Lung (tissue), 17 donors: ENCODE measurements at places on chromosomes 4 and X. TPM values are rescaled to one million over a fixed set of nuclear protein-coding genes. Genes with fewer than 3 reads are reported as not detected.
A peak's percentile ranks its signal among the peaks of the same experiment; 100 is the strongest.

The MGAT4D gene
- total RNA-seq: 1.1 TPM

The ARHGAP24 gene
- 30.8 TPM for total RNA-seq

The PROM1 gene
- total RNA-seq: 49.5 TPM

The PITX2 gene
- not detected for total RNA-seq

The TCEAL6 gene
- not detected for total RNA-seq

The GABRE gene
- total RNA-seq: 18.1 TPM

The PCDH19 gene
- total RNA-seq: 0.37 TPM

- no peak for DNase-seq
- H3K36me3 ChIP-seq: no peaks in the 10 kb centered on the region
- H3K4me1 ChIP-seq: no peaks in the 10 kb centered on the region
- no peak overlapping the region for H3K4me3 ChIP-seq
- H3K27me3 ChIP-seq: no peaks in the 10 kb centered on the region
Observed at GRCh38 chr4:12595986-12596385, 888.2 kb downstream of the RAB28 start.

DNA sequence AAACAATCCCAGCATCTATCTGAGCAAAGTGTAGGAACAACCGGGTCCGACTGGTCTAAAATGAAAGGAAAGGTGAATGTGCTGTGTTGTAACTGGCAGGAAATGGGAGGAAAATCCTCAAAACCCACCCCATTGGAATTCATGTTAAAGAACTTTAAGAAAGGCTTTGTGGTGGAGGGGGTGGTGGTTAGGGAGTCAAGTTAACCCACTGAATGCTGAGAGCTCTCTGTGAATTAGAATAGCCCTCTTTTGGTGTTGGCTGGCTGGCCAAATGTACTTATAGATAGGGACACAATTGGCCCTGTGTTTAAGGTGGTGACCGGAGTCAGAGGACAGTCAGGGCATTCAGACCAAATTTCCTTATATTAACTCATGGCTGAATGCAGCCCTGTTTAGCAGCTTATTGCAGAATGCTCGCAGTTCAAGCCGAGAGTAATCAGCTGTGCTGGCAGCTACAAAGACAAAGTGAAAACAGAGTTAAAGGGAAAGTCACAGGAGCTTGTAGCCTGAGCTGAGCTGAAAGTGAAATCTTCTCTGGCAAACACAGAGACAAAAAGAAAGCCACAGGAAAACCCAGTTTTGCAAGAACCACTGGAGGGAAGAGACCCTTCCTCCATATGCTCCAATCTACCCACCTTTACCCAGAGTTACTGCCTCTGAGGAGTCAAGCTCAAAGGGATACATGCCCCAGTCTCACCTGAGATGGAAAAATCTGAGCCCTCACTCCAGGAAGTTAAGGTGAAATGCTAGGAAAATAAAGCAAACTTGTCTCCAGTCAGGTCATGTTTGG is 38.5 kb upstream of the UGT2B7 start:
- H3K36me3 ChIP-seq: no peaks in the 10 kb centered on the region
- H3K4me1 ChIP-seq: peaks cover 13% of the 10 kb centered on the region
- peak overlapping the region; percentile 63 for H3K27ac ChIP-seq
- H3K4me3 ChIP-seq: no peak overlapping the region
- H3K27me3 ChIP-seq: no peaks in the 10 kb centered on the region
- DNase-seq: peak; percentile 49

GRCh38 chr4:91198951-91199350 is 1071.8 kb downstream of the CCSER1 start:
- H3K27me3 ChIP-seq: no peaks in the 10 kb centered on the region
- H3K4me1 ChIP-seq: no peaks in the 10 kb centered on the region
- no peaks in the 10 kb centered on the region for H3K36me3 ChIP-seq
- no peak overlapping the region for H3K27ac ChIP-seq
- no peak overlapping the region for H3K4me3 ChIP-seq
- DNase-seq: no peak

- no peaks in the 10 kb centered on the region for H3K36me3 ChIP-seq
- H3K27me3 ChIP-seq: peaks cover 21% of the 10 kb centered on the region
- H3K27ac ChIP-seq: no peak overlapping the region
- DNase-seq: no peak
- H3K4me1 ChIP-seq: no peaks in the 10 kb centered on the region
Observed at GRCh38 chrX:130716781-130717413, 186.1 kb downstream of the ENOX2 start.

DNA sequence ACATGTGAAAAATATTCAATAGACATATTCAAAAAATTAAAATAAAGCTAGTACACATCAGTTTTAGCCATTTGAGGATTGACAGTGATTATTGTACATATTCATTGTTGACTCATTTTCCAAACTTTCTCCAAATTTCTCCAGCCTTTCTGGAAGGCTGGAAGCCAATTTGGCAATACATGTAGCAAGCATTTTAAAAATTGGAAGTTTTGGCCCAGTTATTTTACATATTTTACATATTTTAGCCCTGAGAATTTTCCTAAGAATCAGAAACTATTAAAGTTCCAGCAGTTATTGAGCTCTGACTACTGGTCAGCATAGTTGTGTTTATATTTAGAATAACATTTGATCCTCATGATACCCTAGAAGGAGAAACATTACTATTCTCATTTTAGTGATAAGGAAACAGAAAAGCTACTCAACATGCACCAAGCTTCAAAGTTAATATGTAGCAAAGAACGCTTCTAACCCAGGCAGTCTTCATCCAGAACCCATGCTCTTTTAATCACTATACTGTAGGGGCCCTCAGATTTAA is 3.2 kb downstream of the CABS1 start:
- H3K36me3 ChIP-seq: no peaks in the 10 kb centered on the region
- H3K27me3 ChIP-seq: no peaks in the 10 kb centered on the region
- no peaks in the 10 kb centered on the region for H3K4me1 ChIP-seq
- no peak for DNase-seq

DNA sequence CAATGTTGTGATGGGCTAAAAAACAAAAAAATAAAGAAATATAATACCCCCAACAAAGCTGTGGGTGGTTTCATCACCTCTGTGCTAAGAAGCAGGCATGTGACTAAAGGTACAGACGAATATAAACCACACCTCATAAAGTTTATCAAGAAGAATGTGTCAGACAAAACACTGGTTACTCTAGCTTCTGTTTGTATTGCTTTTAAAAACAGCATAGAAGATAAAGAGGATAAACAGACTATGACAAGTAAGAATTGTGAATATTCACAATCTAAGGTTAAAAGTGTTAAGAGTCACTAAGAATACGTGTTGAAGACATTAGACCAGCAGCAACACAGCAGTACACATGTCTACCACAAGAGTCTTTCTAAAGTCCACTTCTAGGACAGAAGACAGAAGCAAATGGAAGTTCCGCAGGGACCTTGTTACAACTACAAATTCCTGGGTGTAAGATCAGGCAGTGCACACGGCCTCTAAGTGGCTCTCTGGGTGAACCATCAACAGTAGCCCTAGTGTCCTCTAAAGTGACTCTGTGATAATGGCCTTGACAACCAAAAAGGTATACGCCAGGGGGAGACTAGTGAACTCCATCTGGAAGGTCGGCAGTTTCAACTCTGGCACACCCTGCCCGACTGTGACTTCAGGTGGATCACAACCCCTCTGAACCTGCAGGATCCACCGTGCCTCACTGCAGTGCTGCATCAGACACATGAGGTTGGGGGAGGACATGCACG is 8.3 kb upstream of the FGFBP2 start:
- H3K36me3 ChIP-seq: no peaks in the 10 kb centered on the region
- no peak for DNase-seq
- no peaks in the 10 kb centered on the region for H3K4me1 ChIP-seq
- no peak overlapping the region for H3K27ac ChIP-seq

DNA sequence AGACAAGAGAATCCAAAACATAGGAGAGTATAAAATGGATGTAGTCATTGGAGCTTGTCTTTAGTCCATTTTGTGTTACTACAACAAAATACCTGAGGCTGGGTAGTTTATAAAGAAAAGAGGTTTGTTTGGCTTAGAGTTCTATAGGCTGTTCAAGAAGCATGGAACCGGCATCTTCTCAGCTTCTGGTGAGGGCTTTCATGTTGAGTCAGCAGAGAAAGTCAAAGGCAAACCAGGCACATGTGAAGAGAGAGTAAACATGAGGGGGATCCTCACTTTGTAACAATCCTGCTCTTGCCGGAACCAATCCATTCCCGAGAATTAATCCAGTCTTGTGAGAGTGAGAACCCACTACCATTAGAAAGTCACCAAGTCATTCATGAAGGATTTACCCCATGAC is 8.1 kb upstream of the HCCS start:
- H3K4me1 ChIP-seq: peaks cover 4% of the 10 kb centered on the region
- H3K27me3 ChIP-seq: peaks cover 9% of the 10 kb centered on the region
- no peak overlapping the region for H3K27ac ChIP-seq
- DNase-seq: no peak
- H3K36me3 ChIP-seq: no peaks in the 10 kb centered on the region
- no peak overlapping the region for H3K4me3 ChIP-seq

GRCh38 chr4:139562067-139562684 is 6.2 kb upstream of the SETD7 start:
- DNase-seq: no peak
- H3K4me1 ChIP-seq: peaks cover 5% of the 10 kb centered on the region
- H3K27ac ChIP-seq: no peak overlapping the region
- peaks cover 3% of the 10 kb centered on the region for H3K27me3 ChIP-seq

DNA sequence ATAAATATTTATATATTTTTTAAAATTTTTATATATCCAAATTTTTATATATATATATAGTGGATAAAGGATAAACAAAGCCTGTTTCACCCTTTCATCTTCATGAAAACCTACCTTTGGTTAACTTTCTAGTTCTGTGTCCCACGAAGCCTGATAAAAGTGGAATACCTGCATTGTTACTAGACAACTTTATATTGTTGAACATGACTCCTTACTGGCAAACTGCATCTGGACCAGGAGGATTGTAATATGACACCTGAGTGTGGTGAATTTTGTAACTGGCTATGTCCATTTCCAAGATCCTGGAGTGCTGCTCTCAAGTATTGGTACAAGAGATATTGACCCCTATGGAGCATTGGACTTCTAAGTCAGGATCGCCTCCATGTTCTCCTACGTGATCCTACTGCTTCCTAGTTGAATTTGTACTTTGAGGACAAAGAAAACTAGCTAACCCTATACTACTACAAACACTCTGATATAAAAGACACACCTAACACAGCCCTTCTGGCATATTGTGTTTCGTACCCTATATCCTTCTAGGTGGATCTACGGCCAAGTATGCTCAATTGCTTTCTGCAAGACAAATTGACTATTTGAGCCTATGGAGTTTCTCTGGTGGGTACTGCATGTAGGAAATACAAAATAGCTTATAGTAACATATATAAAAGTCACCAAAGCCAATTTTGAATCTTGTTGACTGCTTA is 61.3 kb upstream of the PRRG1 start:
- DNase-seq: no peak
- H3K27me3 ChIP-seq: no peaks in the 10 kb centered on the region
- H3K27ac ChIP-seq: no peak overlapping the region
- H3K36me3 ChIP-seq: no peaks in the 10 kb centered on the region
- no peaks in the 10 kb centered on the region for H3K4me1 ChIP-seq

- no peaks in the 10 kb centered on the region for H3K36me3 ChIP-seq
- H3K4me1 ChIP-seq: no peaks in the 10 kb centered on the region
- H3K27me3 ChIP-seq: no peaks in the 10 kb centered on the region
- DNase-seq: no peak
- H3K4me3 ChIP-seq: no peak overlapping the region
Observed at GRCh38 chrX:4935401-4935800, 1222.0 kb upstream of the PRKX start.

DNA sequence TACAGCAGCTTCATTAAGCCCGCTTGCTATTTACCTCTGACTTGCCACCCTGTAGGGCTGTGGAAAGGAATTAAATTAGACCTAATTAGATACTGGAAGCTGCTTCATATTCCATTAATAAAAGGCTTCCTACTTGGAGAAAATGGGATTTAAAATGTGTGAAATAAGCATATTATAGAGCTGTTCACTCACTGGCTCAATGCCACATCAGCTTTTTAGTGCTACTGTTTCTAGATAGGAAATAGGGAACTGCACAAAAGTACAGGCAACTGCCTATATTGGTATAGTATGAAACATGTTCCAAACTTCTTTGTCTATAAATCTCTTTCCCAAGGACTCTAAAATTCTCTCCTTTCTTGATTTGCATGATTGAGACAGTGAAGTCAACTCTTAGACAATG is 407.9 kb upstream of the AADAT start:
- no peaks in the 10 kb centered on the region for H3K27me3 ChIP-seq
- no peak for DNase-seq
- no peak overlapping the region for H3K4me3 ChIP-seq
- no peaks in the 10 kb centered on the region for H3K4me1 ChIP-seq
- no peaks in the 10 kb centered on the region for H3K36me3 ChIP-seq

GRCh38 chr4:38210396-38211114 is 250.4 kb downstream of the PTTG2 start:
- H3K27me3 ChIP-seq: no peaks in the 10 kb centered on the region
- peaks cover 7% of the 10 kb centered on the region for H3K4me1 ChIP-seq

DNA sequence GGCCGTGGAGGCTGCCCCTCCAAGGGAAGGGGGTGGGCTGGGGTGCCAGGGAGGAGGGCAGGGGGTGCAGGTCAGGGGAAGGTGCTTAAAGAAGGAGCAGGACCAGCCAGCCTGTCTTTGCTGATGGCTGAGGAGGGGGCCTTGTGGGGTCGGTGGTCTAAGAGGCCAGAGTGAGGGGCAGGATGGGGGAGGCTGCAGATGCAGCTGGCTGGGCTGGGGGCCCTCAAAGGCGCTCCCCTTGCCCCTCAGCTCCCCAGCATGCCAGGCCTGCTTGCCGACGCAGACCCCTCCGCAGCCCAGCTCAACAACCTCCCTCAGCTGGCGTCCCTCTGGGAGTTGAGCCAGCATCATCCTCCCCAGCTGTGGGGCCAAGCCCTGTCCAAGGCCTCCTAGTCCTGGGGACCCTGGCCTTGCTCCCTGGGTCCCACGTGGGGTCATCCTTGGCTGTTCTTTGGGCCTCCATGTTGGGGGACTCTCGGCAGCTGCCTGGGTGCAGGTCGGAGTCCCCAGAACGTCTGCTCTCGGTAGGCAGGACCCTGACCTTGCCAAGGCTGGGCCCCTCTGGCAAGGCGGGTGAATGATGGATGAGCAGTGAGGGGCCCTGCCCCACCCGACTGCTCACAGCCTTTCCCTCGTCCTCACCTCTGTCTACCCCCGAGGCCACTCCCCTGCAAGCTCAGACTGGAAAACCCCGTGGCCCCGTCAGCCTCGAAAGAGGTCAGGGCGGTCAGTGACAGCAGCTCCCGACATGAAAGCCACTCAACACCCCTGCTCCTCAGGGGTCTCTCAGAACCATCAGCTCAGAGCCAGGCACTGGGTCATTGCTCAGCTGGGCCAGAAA is 119.4 kb downstream of the FAM53A start:
- H3K4me3 ChIP-seq: no peak overlapping the region
- DNase-seq: no peak
- peaks cover 3% of the 10 kb centered on the region for H3K27me3 ChIP-seq
- H3K36me3 ChIP-seq: no peaks in the 10 kb centered on the region
